H9 (cell line): ENCODE measurements at places on chromosomes 7 and 10. TPM values are rescaled to one million over a fixed set of nuclear protein-coding genes. Genes with fewer than 3 reads are reported as not detected.

RPEL1 gene
- total RNA-seq: 0.13 TPM in 1 of 2 replicates, not detected in the other

NPFFR1 gene
- total RNA-seq: not detected in 2 replicates

DNA sequence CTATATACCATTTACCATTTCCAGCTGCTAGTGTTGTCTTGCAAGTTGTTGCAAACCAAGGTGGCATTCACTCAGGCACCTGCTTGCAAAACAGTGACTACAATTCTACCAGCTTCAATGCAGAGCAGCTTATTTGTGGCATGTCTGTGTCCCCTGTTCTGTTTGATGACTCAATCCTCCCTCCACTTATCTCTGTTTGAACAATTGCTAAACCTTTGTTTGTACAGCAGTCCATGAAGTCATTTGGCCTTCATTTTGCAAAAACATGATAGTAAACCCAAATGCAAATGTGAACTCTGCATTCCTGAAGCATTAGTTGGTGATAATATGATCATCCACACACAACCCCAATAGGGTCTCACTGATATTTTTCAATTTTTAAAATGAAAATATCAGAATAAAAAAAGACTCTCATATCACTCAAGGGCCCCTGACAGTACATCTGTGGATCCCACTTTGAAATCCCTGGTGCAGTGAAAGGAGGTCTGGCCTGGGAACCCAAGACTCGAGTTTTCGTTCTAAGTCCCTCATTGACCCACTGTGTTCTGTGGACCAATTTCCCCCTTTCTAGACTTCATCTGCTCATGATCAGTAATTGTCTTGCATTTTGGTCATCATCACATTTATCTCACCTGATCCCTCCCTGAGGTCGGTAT, 425.4 kb downstream of the RPS24 start:
- no peaks in the 10 kb centered on the region for H3K27me3 ChIP-seq
- no peaks in the 10 kb centered on the region for H3K4me1 ChIP-seq
- DNase-seq: no peak
- H3K4me3 ChIP-seq: no peak overlapping the region
- H3K27ac ChIP-seq: no peak overlapping the region
- H3K36me3 ChIP-seq: no peaks in the 10 kb centered on the region

LIPJ gene
- total RNA-seq: not detected in 2 replicates

- no peak for DNase-seq
- no peaks in the 10 kb centered on the region for H3K27me3 ChIP-seq
- H3K4me1 ChIP-seq: 0 out of 2 replicates have a peak, but pooled peaks cover 2% of the 10 kb centered on the region
- no peak overlapping the region for H3K4me3 ChIP-seq
Measured at GRCh38 chr7:39811161-39811614, 138.9 kb upstream of the CDK13 start.

DNA sequence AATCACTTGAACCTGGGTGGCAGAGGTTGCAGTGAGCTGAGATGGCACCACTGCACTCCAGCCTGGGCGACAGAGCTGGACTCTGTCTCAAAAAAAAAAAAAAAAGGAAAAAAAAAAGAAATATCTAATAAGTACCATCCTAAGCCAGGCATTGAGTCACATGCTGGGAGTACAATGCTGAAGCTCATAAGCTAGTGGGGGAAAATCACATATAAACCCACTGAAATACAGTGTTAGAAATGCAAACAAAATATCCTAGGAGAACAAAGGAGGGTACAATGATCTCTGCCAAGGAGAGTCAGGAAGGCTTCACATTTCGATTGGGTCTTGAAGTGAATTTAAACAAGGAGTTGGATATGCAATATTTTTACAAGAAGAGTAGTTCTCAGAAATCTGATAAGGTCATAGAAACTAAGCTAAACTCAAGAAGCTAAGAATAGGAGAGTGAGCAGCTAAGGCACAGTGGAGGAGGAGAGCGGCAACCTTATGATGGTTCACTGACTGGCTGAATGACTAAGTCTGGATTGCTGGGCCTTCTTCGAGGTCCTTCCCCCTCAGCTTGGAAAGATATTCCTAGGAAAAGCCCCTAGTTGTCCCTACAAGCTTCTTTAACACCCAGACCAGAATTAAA, 115.5 kb downstream of the PHTF2 start:
- no peaks in the 10 kb centered on the region for H3K4me1 ChIP-seq
- no peak overlapping the region for H3K4me3 ChIP-seq
- no peaks in the 10 kb centered on the region for H3K27me3 ChIP-seq

GRCh38 chr7:141700296-141700847, 1.6 kb downstream of the DENND11 start:
- no peak for DNase-seq
- H3K4me1 ChIP-seq: peaks cover 4% of the 10 kb centered on the region
- H3K36me3 ChIP-seq: 0 out of 2 replicates have a peak, but pooled peaks cover 3% of the 10 kb centered on the region
- peak overlapping the region; percentile 87 for H3K4me3 ChIP-seq
- H3K27ac ChIP-seq: no peak overlapping the region

DNA sequence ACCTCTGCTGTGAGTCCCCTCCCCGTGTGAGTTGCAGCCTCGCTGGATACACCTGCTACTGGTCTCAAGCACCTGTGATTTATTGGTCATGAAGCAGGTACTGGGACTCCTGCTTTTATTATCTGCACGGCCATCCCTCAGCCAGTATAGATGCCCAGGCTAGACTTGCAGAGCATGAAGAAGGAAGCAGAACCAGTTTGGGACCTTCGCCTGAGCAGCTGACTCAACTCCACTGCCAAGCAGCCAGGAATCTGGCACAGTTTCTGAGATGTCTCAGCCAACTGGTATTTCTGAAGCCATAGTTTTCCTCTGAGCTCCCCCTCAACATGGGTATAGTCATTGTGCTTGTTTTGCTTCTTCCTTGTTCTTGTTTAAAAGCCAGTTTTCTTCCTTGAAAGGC, 28.0 kb upstream of the SLC39A12 start:
- no peak overlapping the region for H3K4me3 ChIP-seq
- no peaks in the 10 kb centered on the region for H3K27me3 ChIP-seq
- H3K4me1 ChIP-seq: no peaks in the 10 kb centered on the region
- no peak for DNase-seq
- H3K27ac ChIP-seq: no peak overlapping the region

- H3K4me1 ChIP-seq: no peaks in the 10 kb centered on the region
- H3K36me3 ChIP-seq: peaks cover 1% of the 10 kb centered on the region; the same call in 1 of the 3 replicates
- H3K27me3 ChIP-seq: no peaks in the 10 kb centered on the region
- no peak overlapping the region for H3K4me3 ChIP-seq
- H3K27ac ChIP-seq: no peak overlapping the region
Measured at GRCh38 chr10:12589791-12590190, 240.4 kb downstream of the CAMK1D start.

DNA sequence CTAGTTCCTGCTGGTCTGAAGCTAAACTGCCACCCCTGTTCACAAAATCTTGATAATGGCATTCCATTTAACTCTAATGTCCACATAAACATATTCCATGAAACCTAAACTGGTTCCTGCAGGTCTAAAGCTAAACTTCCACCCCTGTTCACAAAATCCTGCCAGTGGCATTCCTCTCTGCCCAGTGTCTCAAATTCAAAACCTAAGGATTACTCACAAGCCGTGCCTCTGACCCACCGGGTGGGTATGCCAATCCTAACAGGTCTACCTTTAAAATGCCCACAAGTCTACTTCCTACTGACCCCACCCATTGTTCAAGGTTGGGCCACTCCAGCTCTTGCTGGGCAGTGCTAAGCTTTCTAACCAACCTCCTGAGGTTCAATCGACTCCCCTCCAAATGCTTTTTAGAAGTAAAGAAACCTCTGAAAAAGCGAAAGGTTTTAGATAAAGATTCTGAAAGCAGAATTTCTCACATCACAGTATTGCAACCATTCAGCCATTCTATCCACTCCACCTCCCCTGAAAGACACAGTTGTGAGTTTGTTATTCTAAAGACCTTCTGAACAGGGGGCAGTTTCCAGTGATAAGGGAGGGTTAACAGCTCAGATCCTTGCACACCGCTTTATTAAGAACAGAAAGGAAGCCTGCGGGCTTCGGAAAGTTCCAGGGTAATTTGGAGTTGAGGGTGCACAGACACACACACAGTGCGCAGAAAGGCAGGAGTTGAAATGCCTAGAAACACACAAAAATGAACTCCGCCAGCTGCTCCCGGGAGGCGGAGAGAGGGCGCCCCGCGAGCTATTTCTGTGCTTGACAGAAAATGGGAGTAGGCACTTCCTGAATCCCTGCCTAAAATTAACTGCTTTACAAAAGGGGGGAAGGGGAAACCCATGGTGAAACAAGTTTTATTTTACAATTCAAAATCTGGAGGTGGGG, 87.7 kb downstream of the TNS3 start:
- H3K27me3 ChIP-seq: no peaks in the 10 kb centered on the region
- no peak for DNase-seq
- H3K4me1 ChIP-seq: no peaks in the 10 kb centered on the region; the same call in 1 of the 2 replicates
- H3K27ac ChIP-seq: no peak overlapping the region
- no peaks in the 10 kb centered on the region; the same call in 1 of the 2 replicates for H3K36me3 ChIP-seq

DNA sequence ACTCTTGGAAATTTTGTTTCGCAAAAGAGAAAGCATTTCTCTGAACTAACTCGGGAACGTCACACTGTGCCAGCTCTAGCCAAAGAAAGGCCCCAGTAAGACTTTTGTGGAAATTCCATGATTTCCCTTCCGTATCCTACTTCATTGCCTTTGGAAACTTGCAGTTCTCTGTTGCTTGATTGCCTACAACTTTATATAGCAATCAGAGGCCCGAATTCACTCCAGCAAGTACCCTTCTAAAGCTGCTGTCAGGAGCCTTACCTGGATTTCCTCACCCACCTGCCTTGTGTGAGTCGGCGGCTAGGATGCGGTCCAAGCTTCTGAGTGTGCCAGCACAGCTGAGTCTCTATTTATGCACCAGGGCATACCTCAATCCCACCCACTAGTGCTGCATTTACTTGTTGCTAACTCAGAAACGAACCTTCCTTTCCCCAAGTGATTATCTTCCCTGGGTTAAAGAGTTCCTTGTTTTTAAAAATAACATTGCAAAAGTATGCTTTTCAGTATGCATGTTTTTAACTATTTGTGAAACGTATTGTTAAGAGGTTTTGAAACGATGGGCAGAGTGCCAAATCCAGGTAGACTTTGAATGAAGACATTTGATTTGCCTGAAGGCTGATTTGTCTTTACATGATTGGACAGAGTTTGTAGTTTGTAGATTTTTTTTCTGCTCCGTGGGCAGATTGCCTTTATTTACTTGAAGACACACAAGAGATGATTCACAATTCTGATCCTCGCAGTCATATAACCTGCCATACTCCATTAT, at the start of gene AGR2:
Gene AGR2, minus strand, starts transcription at position 326 of the 766 bp plus-strand sequence. CDS start 3,203 bp downstream, outside the sequence.
- no peak within 1 kb of the TSS for H3K27ac ChIP-seq
- no peaks in the 10 kb centered on the region for H3K27me3 ChIP-seq
- no peak for DNase-seq
- no peaks in the 10 kb centered on the region for H3K4me1 ChIP-seq

GRCh38 chr10:72146071-72146470, 57.7 kb upstream of the SPOCK2 start:
- no peak overlapping the region for H3K27ac ChIP-seq
- DNase-seq: peak; percentile 40
- H3K4me1 ChIP-seq: peaks cover 7% of the 10 kb centered on the region; the same call in 1 of the 2 replicates
- H3K36me3 ChIP-seq: peaks cover under 1% of the 10 kb centered on the region; the same call in 1 of the 3 replicates

GRCh38 chr7:138538518-138538917, 78.5 kb downstream of the TRIM24 start:
- no peaks in the 10 kb centered on the region for H3K4me1 ChIP-seq
- no peak overlapping the region for H3K27ac ChIP-seq
- H3K36me3 ChIP-seq: peaks cover 87% of the 10 kb centered on the region
- no peaks in the 10 kb centered on the region for H3K27me3 ChIP-seq
- H3K4me3 ChIP-seq: no peak overlapping the region

- DNase-seq: peak; percentile 35
- H3K27ac ChIP-seq: no peak overlapping the region
- no peaks in the 10 kb centered on the region for H3K27me3 ChIP-seq
- H3K4me1 ChIP-seq: peaks cover 2% of the 10 kb centered on the region; the same call in 1 of the 2 replicates
Measured at GRCh38 chr7:6705959-6706665, 635 bp downstream of the ZNF12 start.

DNA sequence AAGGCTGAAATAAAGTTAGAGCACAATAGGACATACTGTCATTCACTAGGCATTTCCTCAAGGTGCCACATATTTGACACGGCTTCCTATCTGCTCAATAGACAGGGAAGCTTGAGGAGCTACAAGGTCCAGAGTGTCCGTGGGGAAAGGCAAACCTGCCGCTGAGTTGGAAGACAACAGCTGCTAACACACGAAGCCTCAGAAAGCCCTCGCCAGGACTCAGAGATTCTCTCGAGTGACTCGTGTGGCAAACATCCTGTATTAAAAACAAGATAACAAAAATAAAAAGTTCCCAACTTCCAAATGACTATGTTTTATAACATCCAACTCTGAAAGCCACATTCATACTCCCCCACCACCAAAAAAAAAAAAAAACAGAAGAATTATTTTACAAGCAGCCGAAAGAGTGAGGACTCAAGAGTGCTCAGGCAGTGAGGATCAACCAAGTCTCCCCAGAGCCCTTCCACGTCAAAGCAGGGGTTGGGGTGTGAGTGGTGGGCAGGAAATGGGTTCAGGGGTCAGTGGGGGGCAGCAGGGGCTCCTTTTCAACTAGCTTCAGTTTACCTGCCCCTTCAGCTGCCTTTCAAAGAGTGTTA, 67.6 kb downstream of the STK17A start:
- H3K27ac ChIP-seq: no peak overlapping the region
- H3K4me1 ChIP-seq: peaks cover 19% of the 10 kb centered on the region; the same call in 1 of the 2 replicates
- peaks cover 8% of the 10 kb centered on the region; the same call in 2 of the 3 replicates for H3K36me3 ChIP-seq
- no peak overlapping the region for H3K4me3 ChIP-seq
- no peak for DNase-seq

DNA sequence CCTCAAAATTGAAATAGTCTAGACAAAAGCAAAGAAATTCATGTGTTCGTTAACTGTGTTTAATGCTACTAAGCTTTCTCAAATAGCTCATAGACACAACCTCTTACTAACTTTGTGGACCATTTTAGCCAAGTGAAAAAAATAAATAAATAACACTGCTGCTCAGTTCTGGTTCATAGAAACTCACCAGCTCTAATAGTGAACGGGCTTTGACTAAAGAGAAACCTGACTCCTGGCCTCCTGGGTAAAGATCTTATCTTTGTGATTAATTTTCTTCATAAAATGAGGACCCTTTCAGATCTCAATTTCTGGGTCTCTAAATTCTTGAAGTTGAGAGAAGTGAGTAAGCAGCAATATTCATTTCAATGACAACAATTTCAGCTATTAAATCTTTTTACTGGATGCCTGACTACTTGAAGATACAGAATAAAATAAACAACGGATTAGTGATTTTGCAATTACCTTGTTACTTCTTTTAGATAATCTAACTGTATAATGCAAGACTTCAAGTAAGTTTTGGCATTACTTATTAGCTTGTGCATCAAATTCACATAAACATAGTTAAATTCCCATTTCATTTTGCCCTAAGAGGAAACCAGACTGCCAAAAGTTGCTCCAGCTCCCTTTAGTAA, 3.1 kb downstream of the CADPS2 start:
- no peaks in the 10 kb centered on the region for H3K36me3 ChIP-seq
- H3K4me1 ChIP-seq: no peaks in the 10 kb centered on the region
- DNase-seq: no peak
- H3K27ac ChIP-seq: no peak overlapping the region
- H3K27me3 ChIP-seq: peaks cover 5% of the 10 kb centered on the region; the same call in 1 of the 2 replicates

- DNase-seq: no peak
- H3K36me3 ChIP-seq: peaks cover 42% of the 10 kb centered on the region
- H3K27me3 ChIP-seq: no peaks in the 10 kb centered on the region
Measured at GRCh38 chr10:129494740-129495139, 27.7 kb downstream of the MGMT start.

GRCh38 chr10:36721871-36722270, 403.5 kb upstream of the ANKRD30A start:
- H3K27ac ChIP-seq: no peak overlapping the region
- no peaks in the 10 kb centered on the region for H3K36me3 ChIP-seq
- no peak for DNase-seq

FAM25C gene
- total RNA-seq: not detected in 2 replicates
